DMS153 (cell line): ENCODE measurements at places on chromosomes 6 and 20.

GRCh38 chr20:709423-709822, 33.8 kb upstream of the SCRT2 start:
- DNase-seq: peak; percentile 70

DNA sequence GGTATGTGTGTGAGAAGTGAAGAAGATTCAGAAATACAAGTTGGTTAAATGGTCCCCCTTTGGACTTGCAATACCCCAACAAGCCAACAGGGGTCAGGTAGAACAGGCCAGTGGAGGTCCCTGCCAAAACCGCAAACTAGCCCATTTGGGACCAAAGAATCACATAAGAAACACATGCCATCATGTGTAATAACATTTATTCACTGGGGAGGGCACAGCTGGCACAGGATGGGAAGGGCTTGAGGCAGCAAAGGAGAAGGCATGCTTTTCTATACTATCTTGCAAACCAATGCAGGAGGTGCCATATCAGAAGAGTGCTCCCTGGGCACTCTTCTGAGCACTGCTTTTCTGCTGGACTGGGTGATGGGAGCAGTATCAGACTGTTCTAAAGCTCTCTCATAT, 116.1 kb upstream of the TRAF3IP2 start:
- no peak for DNase-seq

- no peak for DNase-seq
Observed at GRCh38 chr6:35736253-35736894, 458 bp upstream of the ARMC12 start.

DNA sequence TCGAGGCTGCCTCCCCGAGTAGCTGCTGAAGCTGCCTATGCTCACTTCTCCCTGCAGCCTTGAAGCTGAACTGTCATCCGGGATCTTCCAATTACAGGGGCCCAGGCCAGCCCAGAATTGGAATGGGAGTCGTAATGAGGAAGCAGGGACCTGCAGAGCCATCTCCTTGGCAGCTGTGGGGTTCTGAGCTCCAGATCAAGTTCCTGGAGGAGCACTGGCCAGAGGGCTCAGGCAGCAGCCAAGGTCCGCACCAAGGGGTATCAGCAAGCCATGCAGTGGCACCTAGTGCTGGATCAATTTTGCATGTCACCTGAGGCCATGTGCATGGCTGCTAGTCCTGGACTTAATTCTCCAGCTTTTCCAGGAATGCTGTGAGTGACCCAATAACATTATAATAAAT, 163.2 kb upstream of the TSHZ2 start:
- DNase-seq: no peak

DNA sequence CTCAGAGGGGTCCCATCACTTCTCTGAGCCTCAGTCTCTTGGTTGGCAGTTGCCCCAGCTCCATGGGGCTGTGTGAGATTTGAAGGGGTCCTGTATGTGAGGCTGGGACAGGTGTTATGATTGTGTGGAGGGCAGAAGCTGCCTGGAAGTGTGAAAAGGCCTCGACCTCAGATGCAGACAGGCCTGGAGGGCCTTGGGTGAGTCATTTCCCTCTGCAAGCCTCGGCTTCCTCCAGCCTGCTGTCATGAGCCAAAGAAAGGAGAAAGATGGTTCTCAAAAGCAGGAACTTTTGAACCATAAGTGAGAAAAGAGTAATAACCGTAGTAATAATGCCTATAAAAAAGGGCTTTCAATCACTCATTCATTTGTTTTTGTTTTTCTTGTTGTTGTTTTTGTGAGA, 37.5 kb downstream of the SNAI1 start:
- no peak for DNase-seq

DNA sequence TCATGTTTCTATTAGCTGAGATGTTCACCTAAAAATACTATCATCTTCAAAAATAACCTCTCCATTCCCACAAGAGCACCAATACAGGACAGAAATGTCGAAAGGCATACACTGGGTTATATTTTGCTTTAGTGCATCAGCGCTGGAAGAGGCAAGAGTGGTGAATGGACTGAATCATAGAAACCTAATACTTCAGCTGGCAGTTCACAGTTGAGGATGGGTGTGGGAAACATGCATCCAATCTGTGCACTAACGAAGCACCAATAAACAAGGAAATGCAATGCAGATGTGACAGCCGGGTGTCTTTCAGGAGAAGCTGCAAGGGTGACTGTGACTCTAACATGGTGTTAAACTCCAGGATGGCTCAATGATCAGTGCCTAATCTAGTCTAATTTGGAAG, 365.8 kb downstream of the ESR1 start:
- no peak for DNase-seq
